ENCODE measurements at places on chromosomes 12 and 14. TPM values are rescaled to one million over a fixed set of nuclear protein-coding genes. Genes with fewer than 3 reads are reported as not detected.

Gene MFAP5
- total RNA-seq: 100 TPM

Gene CELA1
- total RNA-seq: not detected

Gene SMOC1
- 4.0 TPM for total RNA-seq

Gene TBX3
- total RNA-seq: 55.1 TPM

GRCh38 chr12:101855364-101855884 lies 22.0 kb upstream of the DRAM1 start:
- no peak for DNase-seq

DNA sequence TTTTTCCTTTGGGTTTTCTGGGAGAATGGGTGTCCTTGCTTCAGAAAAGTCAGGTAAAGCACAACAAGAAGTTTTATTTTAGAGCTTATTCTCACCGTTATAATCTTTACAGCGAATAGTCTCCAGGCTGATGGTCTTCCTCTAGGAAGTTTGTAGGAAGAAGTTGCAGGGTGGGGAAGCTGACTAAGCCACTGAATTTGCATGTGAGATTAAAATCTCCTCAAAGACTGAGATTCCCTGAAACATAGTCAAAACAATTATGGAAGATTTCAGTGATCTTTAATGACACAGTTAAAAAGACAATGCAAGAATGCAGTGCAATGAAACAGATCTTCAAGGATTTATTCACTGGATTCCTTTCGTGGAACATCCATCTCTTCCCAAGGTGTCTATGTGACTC lies 1.2 kb downstream of the TAS2R10 start:
- no peak for DNase-seq

DNA sequence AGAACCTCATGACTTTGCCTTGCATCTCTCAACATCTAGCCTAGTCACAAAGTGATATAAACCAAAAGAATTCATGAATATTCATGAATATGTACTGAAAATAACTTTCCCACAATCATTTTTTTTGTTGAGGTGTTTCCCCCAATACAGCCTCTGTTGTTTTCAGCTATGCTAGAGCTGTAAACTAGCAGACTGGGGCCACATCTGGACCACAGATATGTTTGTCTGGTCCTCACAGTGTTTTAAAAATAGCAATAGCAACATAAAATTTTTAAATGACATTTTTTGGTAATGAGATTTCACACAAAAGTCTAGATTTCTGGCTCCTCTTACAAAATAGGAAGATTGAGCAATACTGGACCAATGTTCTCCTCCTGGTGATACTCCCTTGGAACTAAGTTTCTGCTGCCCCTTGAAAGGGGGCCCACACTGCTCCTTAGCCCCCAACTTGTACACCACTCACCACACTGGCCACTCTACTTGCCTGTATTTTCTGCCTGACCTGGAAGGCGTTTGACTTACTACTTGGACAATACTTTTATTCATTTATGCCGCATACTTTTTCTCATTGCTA lies 81.2 kb downstream of the BMP4 start:
- no peak for DNase-seq

GRCh38 chr12:87995581-87996178 lies 33.5 kb downstream of the C12orf50 start:
- peak; percentile 89 for DNase-seq

- DNase-seq: no peak
Measured at GRCh38 chr14:70118064-70118463, 70.7 kb downstream of the SLC8A3 start.

DNA sequence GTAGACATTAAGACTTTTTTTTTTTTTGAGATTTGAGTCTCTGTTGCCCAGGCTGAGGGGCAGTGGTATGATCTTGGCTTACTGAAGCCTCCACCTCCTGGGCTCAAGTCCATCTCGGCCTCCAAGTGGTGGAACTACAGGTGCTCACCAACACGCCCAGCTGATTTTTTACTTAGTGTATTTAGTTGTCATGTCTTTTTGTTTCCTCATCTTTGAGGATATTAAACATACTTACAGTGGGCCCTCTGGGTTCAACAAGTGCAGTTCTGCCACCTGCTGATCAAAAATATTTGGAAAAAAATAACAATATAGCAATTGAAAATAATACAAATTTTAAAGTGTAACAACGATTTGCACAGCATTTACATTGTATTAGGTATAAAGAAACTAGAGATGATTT lies 4.4 kb upstream of the B4GALNT1 start:
- no peak for DNase-seq

GRCh38 chr14:55353686-55354467 lies 57.8 kb downstream of the ATG14 start:
- no peak for DNase-seq

DNA sequence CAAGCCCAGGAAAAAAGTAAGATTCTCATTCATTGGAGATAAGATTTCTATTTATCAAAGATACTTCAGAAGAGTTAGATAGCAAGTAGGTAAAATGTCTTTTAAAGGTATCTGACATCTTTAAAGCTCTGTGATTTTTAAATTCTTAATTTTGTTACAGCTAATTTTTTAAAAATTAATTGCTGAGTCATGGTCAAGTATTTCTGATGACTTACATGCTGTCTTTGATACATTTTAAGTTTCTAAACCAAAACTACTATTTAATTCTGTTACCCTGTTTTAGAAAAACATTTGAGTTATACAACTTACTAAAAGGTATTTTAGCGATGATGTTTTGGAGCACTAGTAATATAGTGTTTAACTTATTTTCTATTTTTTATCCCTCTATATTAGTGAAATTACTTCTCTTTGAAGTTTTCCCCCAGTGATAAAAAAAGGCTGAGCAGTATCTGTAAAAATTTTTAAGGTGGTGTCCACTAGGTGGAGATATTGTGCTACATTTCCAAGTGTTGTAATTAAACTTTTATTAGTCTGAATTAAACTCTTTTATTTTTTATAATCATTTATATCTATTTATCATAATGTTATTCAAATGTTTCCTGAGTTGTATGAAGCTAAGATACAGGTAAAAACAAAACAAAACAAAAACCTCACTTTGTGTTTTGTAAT lies 11.5 kb downstream of the ALG10 start:
- DNase-seq: peak; percentile 23

GRCh38 chr14:20802341-20803084 lies at the start of gene RNASE1:
Gene RNASE1, minus strand, starts transcription at chr14:20802844. Its CDS starts 776 bp downstream, at chr14:20802068.
- no peak for DNase-seq

DNA sequence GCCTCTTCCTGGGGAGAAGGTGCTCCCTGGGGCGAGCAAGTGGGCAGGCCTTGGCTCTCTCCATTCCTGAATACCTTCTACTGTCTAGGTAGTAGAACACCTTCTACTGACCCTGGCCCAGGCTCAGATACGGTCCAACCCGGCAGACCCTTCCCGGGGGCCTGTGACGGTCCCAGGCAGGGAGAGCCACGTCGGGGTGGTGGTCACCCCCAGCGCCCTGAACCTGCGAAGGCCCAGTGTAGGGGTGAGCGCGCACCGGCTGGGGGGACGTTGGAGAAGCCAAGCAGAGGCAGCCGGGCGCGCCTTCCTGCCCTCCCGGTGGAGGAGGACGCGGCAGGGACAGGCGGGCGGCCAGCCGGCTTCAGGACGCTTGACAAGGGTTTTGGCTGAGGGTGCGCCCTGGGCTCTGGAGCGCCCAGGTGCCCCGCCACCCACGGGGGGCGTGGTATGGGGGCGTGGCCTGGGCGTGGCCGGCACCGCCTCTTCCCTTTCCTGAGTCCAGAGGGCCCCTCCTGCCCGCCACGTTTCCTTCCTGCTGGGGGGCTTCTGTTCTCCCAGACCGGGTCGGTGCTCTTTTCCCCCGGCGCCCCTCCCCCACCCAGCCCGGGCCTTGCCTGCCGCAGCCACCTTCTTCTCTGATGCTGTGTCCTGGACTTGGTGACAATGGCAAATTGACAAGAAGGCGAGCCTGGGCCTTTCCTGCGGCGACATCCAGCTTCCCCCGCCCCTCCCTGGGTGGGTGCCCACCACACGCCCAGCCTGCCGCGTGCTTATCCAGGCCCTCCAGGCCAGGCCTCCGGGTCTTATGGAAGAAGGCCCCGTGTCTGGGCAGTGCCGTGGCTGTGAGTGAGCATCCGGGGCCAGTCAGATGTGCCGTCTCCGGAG lies 24.5 kb upstream of the PPP1R13B start:
- peak; percentile 69 for DNase-seq

GRCh38 chr12:94133964-94134795 lies 14.2 kb upstream of the PLXNC1 start:
- DNase-seq: peak; percentile 80

GRCh38 chr12:33587354-33587753 lies 147.7 kb upstream of the SYT10 start:
- DNase-seq: no peak

All from tongue (tissue), 3 donors.